ENCODE measurements at places on chromosomes 4 and X.

- DNase-seq, result no peak
These were observed 159.1 kb upstream of the TTC29 start for GRCh38 chr4:147104768-147105167.

GRCh38 chr4:55186123-55186522, 60.7 kb upstream of the KDR start:
- no peak for DNase-seq

DNA sequence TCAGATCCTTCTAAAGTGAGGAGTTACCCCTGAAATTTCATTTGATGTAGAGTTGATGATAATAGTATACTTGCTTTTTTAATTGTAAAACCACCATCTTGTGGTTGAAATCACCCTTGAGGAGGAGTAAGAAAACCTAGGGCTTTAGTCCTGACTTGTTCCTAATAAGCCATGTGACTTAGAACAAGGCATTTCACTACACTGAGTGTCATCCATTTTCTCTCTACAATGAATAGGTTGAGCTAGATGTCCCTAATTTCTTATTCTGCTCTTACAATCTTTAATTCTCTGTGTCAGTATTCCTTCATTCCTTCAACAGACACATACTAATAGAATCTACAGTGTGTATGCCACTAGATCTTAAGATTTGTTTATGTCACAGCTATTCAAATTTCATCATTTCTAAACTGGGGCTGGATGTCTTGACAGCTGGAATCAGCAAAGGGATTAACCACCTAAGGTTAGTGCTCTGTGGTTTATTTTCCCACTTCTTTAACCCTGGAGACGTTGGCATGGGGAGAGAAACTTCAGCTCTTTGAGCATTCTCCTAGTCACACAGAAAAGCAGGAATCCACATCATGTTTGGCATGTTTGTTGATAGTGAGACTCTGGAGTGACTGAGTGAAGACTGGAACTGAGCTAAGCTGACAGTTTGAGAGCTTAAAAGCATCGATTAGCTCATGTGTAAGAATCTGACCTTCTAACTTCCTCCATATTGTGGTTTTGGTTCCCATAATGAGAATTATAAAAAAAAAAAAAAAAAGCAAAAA, 246.3 kb downstream of the NDST4 start:
- DNase-seq, result no peak

DNA sequence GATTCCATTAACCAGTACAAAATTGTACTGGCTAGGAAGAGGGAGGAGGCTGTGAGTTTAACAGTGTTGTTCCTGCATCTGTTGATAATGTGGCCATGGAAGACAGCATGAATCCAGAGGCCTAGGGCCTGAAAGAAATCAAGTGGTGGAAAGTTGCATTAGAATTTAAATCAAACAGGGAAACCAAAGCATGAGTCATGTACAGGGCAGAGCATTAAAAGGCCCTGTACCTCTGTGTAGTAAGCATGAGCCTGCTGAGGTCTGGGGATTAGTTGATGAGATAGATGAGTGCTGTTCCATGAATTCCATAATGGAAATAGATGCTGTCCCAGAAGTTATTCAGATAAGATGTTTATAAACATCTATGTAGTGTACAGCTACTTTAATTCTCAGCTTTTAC, 58.3 kb downstream of the MID1IP1 start:
- no peak for DNase-seq

GRCh38 chrX:30309139-30309571, at the start of gene NR0B1:
Gene NR0B1, minus strand, starts transcription at chrX:30309390. Its CDS starts 27 bp downstream, at chrX:30309363.
- DNase-seq, result no peak

- no peak for DNase-seq
These were observed 182.0 kb upstream of the FAT4 start for GRCh38 chr4:125132729-125133128.

DNA sequence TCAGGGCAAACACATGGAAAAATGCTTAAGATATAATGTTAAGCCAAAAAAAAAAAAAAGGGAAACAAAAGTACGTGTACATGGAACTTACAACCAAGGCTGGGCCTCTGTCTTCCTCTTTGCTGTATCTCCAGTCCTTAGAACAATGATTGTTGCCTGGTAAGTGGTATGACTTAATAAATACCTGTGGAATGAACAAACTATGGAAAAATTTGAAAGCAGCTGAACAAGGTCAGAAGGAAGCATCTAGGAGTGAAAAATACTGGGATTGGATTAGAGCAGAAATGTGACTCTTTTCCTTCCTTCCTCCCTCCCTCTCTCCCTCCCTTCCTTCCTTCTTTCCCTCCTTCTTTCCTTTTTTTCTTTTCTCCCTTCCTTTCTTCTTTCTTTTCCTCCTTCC, 54.2 kb upstream of the SMIM10 start:
- DNase-seq, result no peak

DNA sequence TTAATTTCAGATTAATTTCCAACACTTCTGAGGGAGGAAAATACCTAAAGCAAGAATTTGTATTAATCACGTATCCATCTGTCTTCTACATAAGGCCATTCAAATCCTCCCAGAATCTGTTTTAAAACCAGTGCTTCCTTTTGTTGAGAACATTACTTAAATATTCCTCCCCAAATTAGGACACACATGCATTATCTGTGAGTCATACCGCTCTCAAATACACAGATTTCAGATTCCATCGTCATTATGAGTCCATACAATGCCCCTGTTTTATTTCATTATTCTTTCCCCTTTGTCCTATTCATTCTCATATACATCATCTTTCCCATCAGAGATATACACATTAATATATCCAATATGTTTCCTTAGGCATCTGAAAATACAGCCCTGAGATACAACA, 57.3 kb upstream of the PRSS12 start:
- DNase-seq, result no peak

- DNase-seq, result no peak
These were observed 11.0 kb upstream of the FGG start for GRCh38 chr4:154623436-154623835.

DNA sequence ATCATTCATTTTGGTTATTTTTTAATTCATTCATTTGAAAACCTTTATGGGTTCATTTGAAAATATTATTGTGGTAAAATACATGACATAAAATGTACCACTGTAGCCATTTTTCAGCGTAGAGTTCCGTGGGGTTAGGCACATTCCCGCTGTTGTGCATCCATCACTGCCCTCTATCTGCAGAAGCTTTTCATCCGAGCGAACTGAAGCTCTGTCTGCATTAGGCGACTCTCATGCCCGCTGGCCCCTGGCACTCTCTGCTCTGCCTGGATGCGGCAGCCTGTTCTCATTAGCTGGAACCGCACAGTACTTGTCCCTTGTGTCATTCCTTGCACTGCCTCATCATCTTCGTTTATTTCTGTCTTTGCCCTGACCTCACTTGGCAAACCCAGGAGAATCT, 17.5 kb downstream of the CFAP99 start:
- no peak for DNase-seq

DNA sequence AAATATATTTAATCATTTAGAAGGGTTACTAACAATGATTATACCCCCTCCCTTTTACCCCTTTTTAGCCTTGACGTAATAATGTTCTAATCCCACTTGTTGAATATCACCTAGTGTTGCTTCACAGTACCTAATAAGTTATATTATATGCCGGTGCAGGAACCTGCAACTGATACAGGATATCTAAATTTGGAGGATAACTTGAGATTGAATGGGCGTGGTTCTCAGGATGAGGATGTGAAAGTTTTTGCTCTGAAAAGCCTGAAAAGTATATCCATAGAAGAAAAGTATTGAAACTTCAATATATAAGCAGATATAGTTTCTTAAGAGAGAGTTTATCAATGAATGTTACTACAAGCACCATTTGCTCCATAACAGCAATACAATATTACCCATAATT, 59.8 kb downstream of the ZNF711 start:
- DNase-seq, result peak; percentile 3

GRCh38 chr4:6269616-6270511, at the start of gene WFS1:
Gene WFS1, plus strand, starts transcription at chr4:6269850. Its CDS starts 7,606 bp downstream, at chr4:6277456.
- peak; percentile 97 for DNase-seq

GRCh38 chr4:139834226-139834662, 168.6 kb downstream of the MGST2 start:
- no peak for DNase-seq

- DNase-seq, result no peak
These were observed 211.8 kb downstream of the PPP3CA start for GRCh38 chr4:101135371-101136010.

DNA sequence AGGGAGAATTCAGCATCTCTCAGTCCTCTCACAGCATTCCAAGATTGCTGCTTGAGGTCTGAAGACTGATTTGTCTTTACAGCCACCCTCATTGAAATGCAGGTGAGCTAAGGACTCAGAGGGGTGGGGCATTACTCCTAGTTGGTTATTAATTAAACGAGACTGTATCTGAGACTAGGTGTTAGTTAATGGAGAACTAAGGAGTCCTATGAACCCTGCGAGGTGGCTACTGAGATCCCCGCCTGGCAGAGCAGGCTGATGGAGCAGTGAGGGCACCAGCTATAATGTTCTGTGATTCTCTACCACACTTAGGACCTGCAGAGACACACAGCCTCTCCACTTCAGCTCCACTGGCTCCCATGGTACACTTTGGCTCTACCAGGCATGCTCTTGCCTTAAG, 215.3 kb downstream of the MID1IP1 start:
- no peak for DNase-seq

DNA sequence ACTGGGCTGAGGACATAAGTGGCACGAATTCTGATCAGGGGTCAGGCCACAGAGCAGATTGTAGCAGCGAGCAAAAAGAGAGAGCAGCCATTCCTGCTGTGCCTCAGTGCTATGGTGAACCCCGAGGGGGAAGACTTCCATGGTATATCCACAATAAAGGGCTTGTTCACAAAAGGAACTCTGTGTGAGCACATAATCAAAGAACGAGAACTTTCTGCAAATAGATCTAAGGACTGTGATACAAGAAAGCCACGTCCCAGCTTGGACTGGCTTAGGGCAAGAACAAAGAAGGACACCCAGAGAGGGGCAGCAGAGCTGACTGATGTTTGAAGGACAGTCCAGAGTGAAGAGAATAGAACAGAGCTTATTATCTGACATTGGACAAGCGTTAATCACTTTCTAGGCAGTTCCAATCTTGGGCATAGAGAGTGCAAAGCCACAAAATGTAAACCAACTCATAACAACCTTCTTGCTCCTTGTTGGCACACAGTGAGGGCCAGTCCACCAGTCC, 24.0 kb downstream of the PPEF2 start:
- no peak for DNase-seq

- no peak for DNase-seq
These were observed 76.0 kb upstream of the MXD4 start for GRCh38 chr4:2337896-2338295.

DNA sequence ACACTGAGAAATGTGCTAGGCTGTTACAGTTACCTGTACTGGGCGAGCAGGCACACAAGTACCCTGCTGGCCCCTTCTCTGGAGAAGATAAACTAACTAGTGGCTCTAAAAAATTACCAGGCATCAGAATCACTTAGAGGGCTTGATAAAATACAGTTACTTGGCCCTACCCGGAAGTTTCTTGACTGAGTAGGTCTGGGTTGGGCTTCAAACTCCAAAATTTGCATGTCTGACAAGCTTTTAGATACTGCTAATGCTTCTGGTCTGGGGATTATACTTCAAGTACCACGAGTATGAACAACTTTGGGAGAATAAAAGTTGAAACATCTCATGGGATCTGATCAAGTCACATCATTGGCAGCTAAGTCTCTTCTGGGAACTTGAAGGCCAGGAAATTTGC, 30.8 kb downstream of the CEP135 start:
- no peak for DNase-seq

GRCh38 chr4:76601791-76602190, 166.8 kb downstream of the SHROOM3 start:
- no peak for DNase-seq

GRCh38 chr4:73800206-73800605, 36.3 kb upstream of the CXCL6 start:
- no peak for DNase-seq

- no peak for DNase-seq
These were observed 87.5 kb downstream of the LEF1 start for GRCh38 chr4:108081256-108081655.

GRCh38 chr4:74189331-74190043, 31.6 kb downstream of the MTHFD2L start:
- peak; percentile 47 for DNase-seq

DNA sequence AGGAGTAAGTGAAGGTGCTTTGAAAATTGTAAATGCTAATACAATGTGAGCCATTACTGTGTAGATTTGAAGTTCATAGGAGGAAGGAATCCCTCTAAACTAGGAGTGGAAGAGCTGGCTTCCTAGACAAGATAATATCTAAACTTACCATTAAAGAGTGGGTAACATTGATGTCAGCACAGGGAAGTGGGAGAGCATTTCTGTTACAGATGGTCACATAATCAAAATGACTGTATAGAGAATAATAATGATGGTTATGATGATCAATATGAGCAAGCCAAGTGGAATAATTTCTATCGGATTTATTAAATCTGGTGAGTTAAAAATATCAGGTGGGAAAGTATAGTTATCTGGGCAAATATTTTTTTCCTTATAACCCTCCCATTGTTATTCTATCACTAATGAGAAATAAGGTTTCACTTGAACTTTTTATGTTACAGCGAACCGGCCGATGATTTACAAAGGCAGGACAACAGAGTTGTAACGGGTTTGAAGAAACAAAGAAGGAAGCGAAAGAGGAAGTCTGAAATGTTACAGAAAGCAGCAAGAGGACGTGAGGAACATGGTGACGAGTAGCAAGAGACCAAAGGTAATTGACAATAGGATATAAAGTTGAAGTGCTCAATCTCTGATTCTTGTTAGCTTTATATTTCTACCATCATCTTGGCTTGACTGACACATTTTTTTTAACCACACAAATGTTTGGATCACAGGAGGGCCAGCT, 43.5 kb downstream of the FMR1NB start:
- peak; percentile 8 for DNase-seq

DNA sequence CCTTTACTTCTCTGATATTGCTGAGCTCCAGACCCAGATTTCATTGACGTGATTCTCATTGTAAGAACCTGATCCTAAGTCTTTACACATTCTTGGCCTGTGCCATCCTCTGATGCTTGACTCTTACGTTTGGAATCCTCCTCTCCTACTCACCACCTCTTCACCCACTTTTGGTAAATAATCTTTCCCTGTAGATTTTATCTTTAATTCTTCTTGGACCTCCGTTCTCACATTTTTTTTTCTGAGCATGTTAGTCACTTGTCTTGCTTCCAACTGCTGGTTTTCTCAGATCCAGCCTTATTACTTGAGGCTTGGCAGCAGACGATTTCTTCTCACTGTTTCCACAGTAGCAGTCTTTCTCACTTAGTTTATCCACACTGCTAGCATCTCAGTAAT, 12.4 kb upstream of the SH3RF1 start:
- no peak for DNase-seq

DNA sequence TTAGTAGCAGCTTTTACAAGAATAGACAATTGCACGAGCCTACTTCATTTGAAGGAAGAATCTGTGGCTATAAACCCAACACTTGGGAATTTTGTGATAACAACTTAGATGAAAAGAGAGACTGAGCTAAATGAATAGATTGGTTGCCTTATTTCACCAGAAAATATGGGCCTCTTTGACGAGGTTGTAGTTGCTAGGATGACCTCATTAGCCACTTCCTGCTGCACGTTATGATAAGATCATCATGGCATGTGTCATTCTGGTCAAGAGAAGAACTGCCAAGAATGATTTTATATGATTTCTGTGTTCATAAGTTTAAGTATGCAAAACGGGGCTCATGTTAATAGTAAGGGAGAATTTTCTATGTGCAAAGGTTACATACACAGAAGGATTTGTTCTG, 321.9 kb upstream of the GIMD1 start:
- no peak for DNase-seq
